D341Med (cell line): ENCODE measurements at places on chromosomes 1 and 21.

DNA sequence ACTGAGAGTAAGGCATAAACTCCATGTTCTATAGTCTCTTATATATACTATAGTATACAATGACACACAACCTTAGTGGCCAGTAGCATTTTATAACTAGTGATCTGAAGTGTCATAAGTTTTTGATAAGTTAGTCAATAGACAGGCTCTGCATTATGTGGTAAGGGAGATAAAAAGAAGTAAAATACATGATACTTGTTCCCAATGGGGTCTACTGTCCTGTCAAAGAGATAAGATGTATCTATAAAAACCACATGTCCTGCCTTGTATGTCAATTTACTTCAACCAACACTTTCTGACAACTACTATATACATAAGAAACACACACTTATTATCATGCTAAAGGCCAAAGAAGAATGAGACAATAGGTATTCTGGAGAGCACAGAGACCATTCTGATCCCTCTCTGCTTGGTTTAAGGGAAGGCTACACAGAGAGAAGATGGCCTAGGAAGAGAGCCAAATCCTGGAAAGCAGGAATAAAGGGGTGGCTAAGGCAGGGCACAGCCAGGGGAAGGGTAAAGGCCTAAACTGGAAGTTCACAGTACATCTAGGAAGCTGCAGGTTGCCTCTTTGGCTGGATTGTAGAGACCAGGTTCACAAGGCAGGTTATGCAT, 91.4 kb downstream of the LYST start:
- no peak for DNase-seq

GRCh38 chr1:204180133-204180532, 14.0 kb upstream of the REN start:
- no peak for DNase-seq

DNA sequence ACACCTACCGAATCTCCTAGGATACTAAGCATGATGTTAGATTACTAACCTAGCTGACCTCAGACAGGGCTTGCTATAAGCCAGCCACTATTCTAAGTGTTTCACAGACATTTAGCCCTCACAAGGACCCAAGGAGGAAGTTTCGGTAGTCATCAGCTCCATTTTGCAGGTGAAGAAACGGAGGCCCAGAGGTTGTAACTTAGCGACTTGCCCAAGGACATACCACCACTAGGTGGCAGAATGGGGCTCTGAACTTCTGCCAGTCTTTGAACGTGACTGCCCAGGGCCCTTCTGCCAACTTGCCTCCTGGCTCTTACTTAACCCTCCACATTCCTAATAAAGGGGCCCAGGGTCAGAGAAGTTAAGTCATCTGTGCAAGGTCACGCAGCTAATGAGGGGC, 283.5 kb downstream of the C1orf94 start:
- peak; percentile 33 for DNase-seq

DNA sequence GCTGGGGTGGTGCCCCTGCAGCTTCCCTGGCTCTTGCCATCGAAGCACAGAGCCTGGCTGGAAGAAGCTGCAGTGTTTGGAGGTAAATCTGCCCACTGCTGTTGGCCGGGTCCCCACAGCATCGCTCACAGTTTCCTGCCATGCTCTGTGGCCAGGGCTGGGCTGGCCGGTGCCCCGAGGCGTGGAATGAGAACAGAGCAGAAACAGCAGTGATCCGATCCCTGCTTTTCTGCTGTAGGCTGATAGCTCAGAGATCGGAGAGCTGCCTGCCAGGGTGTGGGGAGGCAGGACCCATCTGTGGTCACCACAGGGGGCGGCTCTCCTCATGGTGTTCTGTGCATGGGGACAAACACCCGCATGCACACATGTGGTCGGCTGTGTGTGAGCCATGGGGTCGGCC, 11.5 kb downstream of the SLC45A1 start:
- DNase-seq: no peak

- DNase-seq: no peak
These were observed 493 bp upstream of the ELOA start for GRCh38 chr1:23742670-23743286.

DNA sequence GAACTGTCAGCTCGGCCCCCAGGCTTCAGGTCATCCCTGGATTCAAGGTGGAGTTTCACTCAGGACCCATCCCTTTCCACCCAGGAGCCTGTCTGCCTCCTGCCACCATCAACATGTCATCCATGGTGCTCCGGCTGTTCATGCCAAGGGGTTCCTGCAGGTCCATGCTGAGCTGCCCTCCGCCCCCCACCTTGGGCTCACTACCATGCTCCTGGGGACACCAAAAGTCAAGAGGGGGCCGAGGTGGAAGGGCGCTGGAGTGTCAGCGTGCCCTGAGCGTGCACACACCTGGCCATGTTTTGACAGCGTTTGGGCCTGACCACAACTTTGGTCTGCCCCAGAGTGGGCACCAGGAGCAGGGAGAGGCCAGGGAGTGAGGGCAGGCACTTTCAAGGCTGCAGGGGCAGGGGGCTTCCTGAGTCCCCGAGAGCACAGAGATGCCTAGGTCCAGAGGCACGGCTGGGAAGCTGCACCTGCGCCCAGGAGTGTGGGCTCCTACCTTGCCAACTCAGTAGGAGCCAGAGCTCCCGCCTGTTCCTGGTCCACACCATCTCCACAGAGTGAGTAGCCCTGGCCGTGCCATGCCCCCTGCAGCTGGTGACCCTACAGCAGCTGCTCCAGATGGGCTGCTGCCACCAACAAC, 639.6 kb upstream of the ZP4 start:
- no peak for DNase-seq

DNA sequence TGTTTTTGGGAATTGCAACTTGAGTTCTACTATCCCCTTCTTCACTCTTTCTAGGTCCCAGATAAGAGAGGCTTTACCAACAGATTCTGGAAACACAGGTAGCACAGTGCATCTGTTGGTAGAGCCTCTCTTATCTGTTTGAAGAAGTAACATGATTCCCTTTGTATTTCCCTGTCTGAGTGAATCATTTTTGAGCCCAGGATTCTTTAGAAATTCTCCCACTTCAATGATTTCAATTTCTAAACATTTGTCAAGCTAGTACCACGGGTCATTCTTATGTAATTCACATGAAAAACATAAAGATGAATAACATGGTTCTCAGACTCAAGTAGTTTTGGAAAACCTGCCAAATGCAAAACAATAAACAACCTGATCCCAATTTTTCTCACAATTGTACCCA, 72.0 kb upstream of the DUSP10 start:
- no peak for DNase-seq

GRCh38 chr1:80731241-80731894, 1069.4 kb upstream of the ADGRL2 start:
- DNase-seq: no peak

GRCh38 chr21:37381883-37382585, 15.5 kb downstream of the DYRK1A start:
- DNase-seq: no peak

- DNase-seq: no peak
These were observed 4.3 kb downstream of the ZNF326 start for GRCh38 chr1:89999208-89999607.

GRCh38 chr1:198915327-198916231, 276.7 kb downstream of the PTPRC start:
- no peak for DNase-seq

GRCh38 chr1:118115567-118116295, 69.3 kb downstream of the SPAG17 start:
- no peak for DNase-seq

GRCh38 chr21:39851002-39851618, 16.1 kb upstream of the PCP4 start:
- no peak for DNase-seq

DNA sequence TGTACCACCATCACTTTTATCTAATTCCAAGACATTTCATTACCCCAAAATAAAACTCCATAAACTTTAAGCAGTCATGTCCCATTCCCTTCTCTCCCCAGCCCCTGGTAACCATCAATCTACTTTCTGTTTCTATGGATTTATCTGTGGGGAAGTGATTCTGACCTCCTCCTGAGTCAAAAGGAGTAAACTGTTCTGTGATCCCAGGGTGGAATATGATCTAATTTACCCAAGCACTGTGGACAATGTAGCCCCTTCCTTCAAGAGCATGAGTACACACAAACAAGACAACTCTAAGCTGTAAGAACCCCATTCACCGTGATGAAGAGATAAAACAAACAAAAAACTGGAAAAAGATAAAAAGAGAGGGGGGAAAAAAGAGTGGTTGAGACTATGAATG, 77.9 kb downstream of the PLPP3 start:
- DNase-seq: no peak

DNA sequence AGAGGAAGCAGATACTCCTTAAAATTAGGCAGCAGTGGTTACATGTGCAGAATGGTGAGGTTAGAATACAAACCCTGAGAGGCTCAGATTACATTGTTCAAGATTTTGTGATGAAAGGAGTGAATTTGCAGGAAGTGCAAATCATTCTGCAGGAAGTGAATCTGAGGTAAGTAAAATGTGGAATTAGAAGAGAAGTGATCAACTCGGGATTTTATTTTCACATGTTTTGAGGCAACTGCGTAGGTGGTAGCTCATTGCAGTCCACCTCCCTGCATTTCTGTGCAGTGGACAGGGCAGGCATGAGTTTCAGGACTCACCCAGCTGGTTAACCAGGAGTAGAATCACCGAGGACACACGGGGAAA, 2.1 kb upstream of the PLA2G2C start:
- no peak for DNase-seq

DNA sequence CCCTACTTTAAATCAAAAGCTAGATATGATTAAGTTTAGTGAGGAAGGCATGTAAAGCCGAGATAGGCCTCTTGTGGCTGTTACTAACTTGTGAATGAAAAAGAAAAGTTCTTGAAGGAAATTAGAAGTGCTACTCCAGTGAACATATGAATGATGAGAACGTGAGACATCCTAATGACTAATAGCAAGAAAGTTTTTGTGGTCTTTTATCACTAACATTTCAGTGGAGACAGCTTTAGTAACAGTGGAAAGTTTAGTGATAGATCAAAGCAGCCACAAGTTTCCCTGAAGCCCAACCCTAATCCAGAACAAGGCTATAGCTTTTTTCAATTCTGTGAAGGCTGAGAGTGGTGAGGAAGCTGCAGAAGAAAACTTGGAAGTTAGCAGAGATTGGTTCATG, 73.6 kb upstream of the LRRC8B start:
- no peak for DNase-seq

GRCh38 chr1:16171314-16172151, 15.7 kb upstream of the EPHA2 start:
- DNase-seq: no peak

DNA sequence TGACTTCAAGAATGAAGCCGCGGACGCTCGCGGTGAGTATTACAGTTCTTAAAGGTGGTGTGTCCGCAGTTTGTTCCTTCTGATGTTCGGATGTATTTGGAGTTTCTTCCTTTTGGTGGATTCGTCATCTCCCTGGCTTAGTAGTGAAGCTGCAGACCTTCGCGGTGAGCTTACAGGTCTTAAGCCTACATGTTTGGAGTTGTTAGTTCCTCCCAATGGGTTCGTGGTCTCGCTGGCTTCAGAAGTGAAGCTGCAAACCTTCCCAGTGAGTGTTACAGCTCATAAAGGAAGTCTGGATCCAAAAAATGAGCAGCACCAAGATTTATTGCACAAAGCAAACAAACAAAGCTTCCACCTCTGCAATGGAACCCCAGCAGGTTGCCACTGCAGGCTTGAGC, 14.7 kb downstream of the LDLRAD1 start:
- DNase-seq: no peak

GRCh38 chr21:34235514-34235913, 128.3 kb upstream of the KCNE2 start:
- no peak for DNase-seq

DNA sequence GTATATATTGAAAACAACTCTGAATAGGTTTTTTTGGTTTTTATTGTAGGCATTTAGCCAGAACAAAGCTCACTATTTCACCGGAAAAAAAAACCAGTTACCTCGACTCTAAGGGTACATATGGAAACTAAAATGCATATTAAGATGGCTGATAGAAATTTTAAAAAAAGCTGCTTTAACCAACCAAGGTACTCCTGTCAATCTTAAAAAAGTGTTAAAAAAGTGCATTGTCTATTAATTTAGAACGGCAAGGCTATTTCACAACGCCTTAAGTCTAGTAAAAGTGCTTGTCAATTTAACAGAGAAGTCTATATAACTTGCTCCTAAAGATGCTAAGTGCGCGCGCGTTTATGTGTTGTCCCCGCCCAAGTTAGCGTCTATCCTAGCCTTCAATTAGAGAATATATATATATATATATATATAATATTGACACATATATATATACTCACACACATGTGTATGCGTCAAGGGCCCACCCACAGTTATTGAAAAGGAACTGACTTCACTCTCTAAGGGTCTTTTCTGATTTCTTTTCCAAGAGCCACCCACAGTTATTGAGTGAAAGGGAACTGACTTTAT, 934 bp downstream of the ASPM start:
- DNase-seq: no peak

DNA sequence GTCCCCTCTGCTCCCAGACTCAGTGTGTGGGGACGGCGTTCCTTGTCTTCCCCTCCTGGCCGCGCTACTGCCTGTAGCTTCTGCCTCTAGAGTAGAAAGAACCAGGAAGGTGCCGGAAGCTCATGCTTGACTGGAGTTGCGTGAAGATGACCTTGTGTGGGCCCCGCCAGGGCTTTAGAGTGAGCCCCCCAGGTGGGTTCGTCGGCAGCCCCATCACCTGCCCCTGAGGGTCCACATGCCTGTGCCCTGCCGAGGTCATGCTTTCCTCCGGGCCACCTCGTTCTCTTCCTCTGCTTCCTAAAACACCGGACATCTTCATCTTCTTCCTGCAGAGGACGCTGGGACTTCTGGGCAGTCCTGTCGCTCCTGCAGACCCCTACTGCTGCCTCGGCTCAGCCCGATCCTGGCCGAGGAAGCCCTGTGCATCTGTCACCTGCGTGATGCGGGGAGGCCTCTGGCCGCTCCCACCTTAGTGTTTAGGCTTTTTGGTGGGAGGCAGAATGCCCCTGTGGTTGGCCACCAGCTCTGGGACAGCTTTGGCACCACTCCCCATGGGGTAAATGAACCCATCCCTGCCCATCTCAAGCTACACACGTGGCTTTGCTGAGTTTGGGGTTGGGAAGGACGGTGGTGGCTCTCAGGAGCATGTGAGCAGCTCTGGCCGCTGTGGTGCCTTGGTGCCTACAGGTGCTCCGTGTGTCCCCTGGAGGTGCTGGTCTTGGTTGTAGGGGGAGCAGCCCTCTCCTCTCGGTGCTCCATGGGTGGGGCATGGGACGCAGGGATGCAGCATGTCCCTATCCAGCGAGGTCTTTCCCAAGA, 12.3 kb downstream of the OBSCN start:
- no peak for DNase-seq

DNA sequence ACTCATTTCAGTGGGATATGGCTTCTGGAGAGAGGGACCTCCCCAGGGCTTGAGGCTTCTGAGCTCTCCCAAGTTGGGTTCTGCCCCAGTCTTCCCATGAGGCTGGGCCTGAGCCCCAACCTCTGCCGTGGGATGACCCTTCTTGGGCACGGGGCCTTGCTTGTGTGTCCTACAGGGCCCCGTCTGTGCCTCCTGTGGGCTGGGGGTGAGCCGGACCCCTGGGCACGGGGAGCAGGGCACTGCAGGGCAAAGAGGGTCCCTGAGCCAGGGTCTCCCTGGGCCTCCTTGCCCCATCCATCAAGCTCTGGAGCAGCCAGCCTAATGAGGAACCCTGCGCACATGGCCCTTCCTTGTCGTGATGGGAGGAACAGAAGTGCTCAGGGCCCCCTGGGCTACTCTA, 5.2 kb upstream of the SMYD3 start:
- no peak for DNase-seq
